ENCODE measurements at places on chromosomes 2 and 18. TPM values are rescaled to one million over a fixed set of nuclear protein-coding genes. Genes with fewer than 3 reads are reported as not detected.

- no peaks in the 10 kb centered on the region for H3K4me1 ChIP-seq
- DNase-seq, result no peak
- H3K36me3 ChIP-seq, result no peaks in the 10 kb centered on the region
- no peak overlapping the region for H3K27ac ChIP-seq
- no peak overlapping the region for H3K4me3 ChIP-seq
Measured at GRCh38 chr2:232653441-232653840, 20.0 kb downstream of the EFHD1 start.

ARHGAP28 gene
- total RNA-seq, result not detected

- H3K4me1 ChIP-seq, result no peaks in the 10 kb centered on the region
- H3K27me3 ChIP-seq, result no peaks in the 10 kb centered on the region
- H3K27ac ChIP-seq, result no peak overlapping the region
- DNase-seq, result no peak
Measured at GRCh38 chr2:239101071-239101470, 253.2 kb downstream of the TWIST2 start.

DNA sequence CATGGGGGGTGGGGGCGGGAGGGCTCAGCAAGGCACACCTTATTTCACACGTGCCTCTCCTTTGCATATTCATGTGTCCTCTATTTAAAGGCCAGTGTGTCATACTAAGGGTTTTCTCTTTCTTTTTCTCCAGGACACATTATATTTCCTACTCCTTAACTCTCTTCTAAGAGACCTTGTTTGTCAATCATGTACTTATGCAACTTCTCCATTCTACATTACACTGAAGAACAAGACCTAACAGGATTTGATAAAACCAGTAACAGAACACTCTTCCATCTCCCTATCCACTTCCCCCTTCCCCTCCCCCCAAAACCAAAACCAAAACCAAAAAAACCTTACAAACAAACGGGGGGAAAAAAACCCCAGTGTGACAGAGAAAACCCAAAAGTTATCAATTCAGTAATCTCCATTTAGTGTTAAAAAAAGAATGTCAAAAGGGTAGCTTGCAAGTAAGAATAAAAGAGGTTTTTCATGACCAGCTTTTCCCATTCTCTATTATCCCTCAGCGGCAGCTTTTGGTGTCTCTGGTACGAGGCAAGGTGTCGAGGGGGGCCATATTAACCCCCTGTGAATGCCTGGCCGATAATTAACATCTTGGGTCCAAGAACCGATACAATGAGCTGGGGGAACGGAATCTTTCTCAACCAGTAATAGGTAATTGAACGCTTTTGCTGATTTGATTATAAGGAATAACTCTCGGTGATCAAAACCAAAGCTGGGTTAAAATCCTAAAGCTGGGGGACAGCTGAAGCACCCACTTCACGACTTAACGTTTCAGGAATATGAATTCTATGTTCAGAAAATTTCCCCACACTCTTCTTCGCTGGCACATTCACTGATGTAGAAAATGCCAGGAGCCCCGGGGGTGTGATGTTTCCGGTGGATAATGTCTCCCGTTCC, 191.0 kb upstream of the TCF4 start:
- H3K36me3 ChIP-seq, result no peaks in the 10 kb centered on the region
- H3K27ac ChIP-seq, result no peak overlapping the region
- H3K27me3 ChIP-seq, result no peaks in the 10 kb centered on the region
- no peak overlapping the region for H3K4me3 ChIP-seq
- H3K4me1 ChIP-seq, result no peaks in the 10 kb centered on the region

- H3K27ac ChIP-seq, result no peak overlapping the region
- DNase-seq, result no peak
- H3K4me3 ChIP-seq, result no peak overlapping the region
- H3K36me3 ChIP-seq, result no peaks in the 10 kb centered on the region
- H3K27me3 ChIP-seq, result no peaks in the 10 kb centered on the region
Measured at GRCh38 chr2:177298191-177298590, 33.7 kb upstream of the NFE2L2 start.

DNA sequence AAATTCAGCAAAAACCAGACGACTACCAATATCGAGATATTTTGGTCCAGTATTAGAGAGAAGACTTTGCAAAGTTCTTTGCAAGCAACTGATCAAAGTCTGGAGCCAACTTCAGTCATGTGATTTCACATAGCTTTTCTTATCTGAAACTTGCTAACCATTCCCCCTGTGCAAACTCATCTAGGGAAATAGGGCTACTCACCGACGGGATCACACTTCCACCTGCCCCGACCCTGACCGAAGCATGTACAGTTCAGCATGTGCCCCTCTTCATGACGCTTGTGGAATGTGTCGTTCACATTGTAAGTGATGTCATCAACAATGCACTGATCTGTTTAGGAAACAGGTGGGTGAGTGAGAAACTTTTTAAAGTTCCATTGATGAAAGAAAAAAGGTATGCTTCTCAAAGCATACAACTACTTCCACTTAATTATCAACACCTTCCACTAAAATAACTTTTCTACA, 15.4 kb downstream of the FN1 start:
- H3K4me1 ChIP-seq, result no peaks in the 10 kb centered on the region
- no peak for DNase-seq
- no peaks in the 10 kb centered on the region for H3K27me3 ChIP-seq
- H3K27ac ChIP-seq, result no peak overlapping the region
- H3K36me3 ChIP-seq, result no peaks in the 10 kb centered on the region
- no peak overlapping the region for H3K4me3 ChIP-seq

- H3K4me1 ChIP-seq, result peaks cover 8% of the 10 kb centered on the region
- no peaks in the 10 kb centered on the region for H3K36me3 ChIP-seq
- DNase-seq, result no peak
- peak overlapping the region; percentile 97 for H3K27ac ChIP-seq
Measured at GRCh38 chr18:11909061-11909455, 941 bp upstream of the MPPE1 start.

GRCh38 chr18:58313491-58314032, 269.5 kb downstream of the NEDD4L start:
- no peak overlapping the region for H3K4me3 ChIP-seq
- no peak overlapping the region for H3K27ac ChIP-seq
- H3K27me3 ChIP-seq, result no peaks in the 10 kb centered on the region
- no peak for DNase-seq
- H3K4me1 ChIP-seq, result no peaks in the 10 kb centered on the region

GRCh38 chr2:86107031-86107430, 996 bp downstream of the PTCD3 start:
- H3K36me3 ChIP-seq, result peaks cover 21% of the 10 kb centered on the region
- peak overlapping the region; percentile 95 for H3K4me3 ChIP-seq
- H3K4me1 ChIP-seq, result peaks cover 20% of the 10 kb centered on the region
- H3K27me3 ChIP-seq, result no peaks in the 10 kb centered on the region

C2orf80 gene
- not detected for total RNA-seq

DNA sequence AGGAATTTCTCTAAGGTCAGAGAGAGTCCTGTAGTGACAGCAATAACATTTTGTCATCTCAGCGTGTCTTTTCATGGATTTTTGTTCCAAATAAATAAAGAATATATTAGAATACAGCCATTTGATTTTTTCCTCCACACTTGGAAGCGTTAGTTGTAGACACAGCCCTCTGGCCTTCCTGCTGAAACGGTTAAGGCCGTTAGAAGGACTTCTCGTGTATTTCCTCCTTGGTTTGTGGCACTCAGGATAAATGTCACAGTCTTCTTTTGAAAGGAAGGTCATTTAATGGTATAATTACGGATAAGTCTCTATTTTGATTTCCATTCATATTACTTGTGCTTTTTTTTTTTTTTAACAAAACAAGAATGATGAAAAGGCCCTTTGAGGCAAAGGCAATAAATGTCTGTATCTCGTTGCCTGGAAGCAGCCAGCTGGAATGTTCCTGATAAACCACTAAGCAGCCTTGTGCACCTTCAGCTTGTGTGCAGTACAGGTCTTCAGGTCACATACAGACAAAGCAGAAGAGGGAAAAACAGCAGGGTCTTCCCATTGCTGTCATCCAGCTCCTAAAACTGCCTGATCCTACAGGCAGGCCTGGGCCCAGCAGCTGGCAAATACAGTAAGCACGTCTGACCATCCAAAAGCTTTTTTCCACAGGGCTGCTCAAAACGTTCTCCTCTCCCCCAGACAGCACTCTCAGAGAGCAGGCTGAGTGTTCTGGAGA, 14.4 kb downstream of the EFR3B start:
- no peak overlapping the region for H3K27ac ChIP-seq
- no peaks in the 10 kb centered on the region for H3K27me3 ChIP-seq
- H3K4me3 ChIP-seq, result no peak overlapping the region
- DNase-seq, result no peak

- peaks cover 21% of the 10 kb centered on the region for H3K4me1 ChIP-seq
- no peak overlapping the region for H3K27ac ChIP-seq
- no peak overlapping the region for H3K4me3 ChIP-seq
Measured at GRCh38 chr2:74831693-74832530, 2.0 kb upstream of the HK2 start.

CYP26B1 gene
- not detected for total RNA-seq

MRPL30 gene
- total RNA-seq, result 16.1 TPM

GRCh38 chr2:85394976-85395375, 15.2 kb downstream of the CAPG start:
- DNase-seq, result no peak
- no peak overlapping the region for H3K4me3 ChIP-seq
- H3K4me1 ChIP-seq, result no peaks in the 10 kb centered on the region
- no peak overlapping the region for H3K27ac ChIP-seq
- no peaks in the 10 kb centered on the region for H3K27me3 ChIP-seq

- no peaks in the 10 kb centered on the region for H3K36me3 ChIP-seq
- H3K4me3 ChIP-seq, result peak overlapping the region; percentile 83
- DNase-seq, result peak; percentile 69
- H3K27ac ChIP-seq, result peak overlapping the region; percentile 63
- H3K27me3 ChIP-seq, result no peaks in the 10 kb centered on the region
Measured at GRCh38 chr2:8680822-8681760, 765 bp upstream of the ID2 start.

- no peaks in the 10 kb centered on the region for H3K4me1 ChIP-seq
- no peak for DNase-seq
- H3K36me3 ChIP-seq, result no peaks in the 10 kb centered on the region
- no peak overlapping the region for H3K4me3 ChIP-seq
Measured at GRCh38 chr2:9789371-9789770, 53.9 kb upstream of the TAF1B start.

- no peaks in the 10 kb centered on the region for H3K27me3 ChIP-seq
- DNase-seq, result no peak
- no peaks in the 10 kb centered on the region for H3K36me3 ChIP-seq
- no peak overlapping the region for H3K27ac ChIP-seq
- no peak overlapping the region for H3K4me3 ChIP-seq
- H3K4me1 ChIP-seq, result no peaks in the 10 kb centered on the region
Measured at GRCh38 chr2:152550386-152550785, 166.9 kb downstream of the PRPF40A start.

GRCh38 chr18:40431071-40431985, 1523.7 kb upstream of the PIK3C3 start:
- H3K27me3 ChIP-seq, result no peaks in the 10 kb centered on the region
- H3K36me3 ChIP-seq, result no peaks in the 10 kb centered on the region
- H3K4me1 ChIP-seq, result no peaks in the 10 kb centered on the region
- no peak for DNase-seq
- no peak overlapping the region for H3K27ac ChIP-seq

DNA sequence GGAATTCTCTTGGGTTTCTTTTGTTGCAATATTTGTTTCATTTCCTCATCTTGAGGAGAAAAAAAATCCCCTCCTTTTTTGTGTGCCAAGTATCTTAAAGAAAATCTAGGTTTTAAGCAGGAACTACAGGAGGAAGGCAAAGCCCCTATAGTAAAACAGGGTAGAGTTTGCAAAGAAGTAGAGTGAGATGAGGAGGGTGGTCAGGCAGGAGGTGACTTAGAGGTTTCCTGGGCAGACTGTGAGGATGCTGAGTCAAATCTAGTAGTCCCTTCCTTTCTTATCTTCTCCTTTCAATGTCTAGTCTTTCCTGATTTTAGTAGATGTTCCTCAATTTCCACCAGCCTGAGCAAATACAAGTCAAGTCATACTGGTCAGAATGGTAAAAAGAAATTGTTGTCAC, 222.5 kb downstream of the PMAIP1 start:
- H3K4me1 ChIP-seq, result no peaks in the 10 kb centered on the region
- no peak overlapping the region for H3K27ac ChIP-seq
- H3K4me3 ChIP-seq, result no peak overlapping the region
- no peaks in the 10 kb centered on the region for H3K27me3 ChIP-seq

RNF125 gene
- total RNA-seq, result 30.3 TPM

- H3K27ac ChIP-seq, result no peak overlapping the region
- peaks cover 25% of the 10 kb centered on the region for H3K4me1 ChIP-seq
- no peak for DNase-seq
Measured at GRCh38 chr2:85705680-85706039, 11.5 kb downstream of the GNLY start.

- DNase-seq, result no peak
- H3K27ac ChIP-seq, result no peak overlapping the region
- H3K27me3 ChIP-seq, result no peaks in the 10 kb centered on the region
- H3K4me3 ChIP-seq, result no peak overlapping the region
- no peaks in the 10 kb centered on the region for H3K4me1 ChIP-seq
- no peaks in the 10 kb centered on the region for H3K36me3 ChIP-seq
Measured at GRCh38 chr18:80000877-80001276, 12.5 kb upstream of the TXNL4A start.

CCL20 gene
- not detected for total RNA-seq

DNA sequence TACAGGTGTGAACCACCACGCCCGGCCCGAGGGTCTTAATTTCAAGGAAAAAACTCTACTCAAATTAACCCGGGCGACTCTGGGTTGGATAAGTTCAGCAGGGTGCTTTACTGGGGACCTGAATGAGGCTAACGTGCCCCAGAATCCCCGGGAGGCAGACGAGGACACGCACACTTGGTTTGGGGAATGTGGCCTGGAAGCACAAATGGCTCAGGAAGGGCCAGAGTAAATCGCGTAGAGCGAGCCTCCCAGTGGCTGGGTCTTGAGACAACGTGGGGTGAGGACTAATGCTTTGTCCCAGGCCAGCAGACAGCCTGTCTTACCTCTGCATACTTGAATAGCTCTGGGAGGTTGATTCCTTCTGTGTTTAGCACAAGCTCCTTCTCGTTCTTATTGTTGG, 75.8 kb downstream of the POLR1A start:
- H3K36me3 ChIP-seq, result peaks cover 26% of the 10 kb centered on the region
- no peak overlapping the region for H3K4me3 ChIP-seq
- no peak overlapping the region for H3K27ac ChIP-seq
- H3K27me3 ChIP-seq, result no peaks in the 10 kb centered on the region
- no peak for DNase-seq

- H3K27me3 ChIP-seq, result no peaks in the 10 kb centered on the region
- no peaks in the 10 kb centered on the region for H3K36me3 ChIP-seq
- H3K4me1 ChIP-seq, result no peaks in the 10 kb centered on the region
- DNase-seq, result no peak
- H3K4me3 ChIP-seq, result no peak overlapping the region
Measured at GRCh38 chr18:29041976-29042375, 865.0 kb upstream of the CDH2 start.

GRCh38 chr2:68188831-68189230, 31.1 kb downstream of the PNO1 start:
- DNase-seq, result no peak
- H3K4me1 ChIP-seq, result no peaks in the 10 kb centered on the region
- H3K27me3 ChIP-seq, result no peaks in the 10 kb centered on the region
- H3K4me3 ChIP-seq, result no peak overlapping the region
- H3K27ac ChIP-seq, result peak overlapping the region; percentile 44
- H3K36me3 ChIP-seq, result peaks cover 14% of the 10 kb centered on the region

- H3K27ac ChIP-seq, result no peak overlapping the region
- no peak for DNase-seq
- H3K4me3 ChIP-seq, result no peak overlapping the region
- no peaks in the 10 kb centered on the region for H3K27me3 ChIP-seq
- H3K36me3 ChIP-seq, result no peaks in the 10 kb centered on the region
Measured at GRCh38 chr2:31219131-31219969, 2.0 kb upstream of the CAPN14 start.

Data from naive thymus-derived CD4-positive, alpha-beta T cell (primary cell).